ENCODE measurements at places on chromosomes 12 and 14. TPM values are rescaled to one million over a fixed set of nuclear protein-coding genes. Genes with fewer than 3 reads are reported as not detected.

HOXC9 gene
- total RNA-seq, result not detected

UNC119B gene
- 17.0 TPM for total RNA-seq

COPZ1 gene
- total RNA-seq, result 65.7 TPM

CLEC7A gene
- total RNA-seq, result 2.4 TPM

CD163L1 gene
- total RNA-seq, result under 0.01 TPM

IRAK3 gene
- 28.3 TPM for total RNA-seq

GTF2H3 gene
- total RNA-seq, result 21.0 TPM

PCNX4 gene
- total RNA-seq, result 51.4 TPM

KRT73 gene
- total RNA-seq, result 0.27 TPM

SPTLC2 gene
- total RNA-seq, result 66.2 TPM

CDC42BPB gene
- total RNA-seq, result 24.0 TPM

- no peak for DNase-seq
Measured at GRCh38 chr14:58535044-58535443, 102.7 kb upstream of the DACT1 start.

DNA sequence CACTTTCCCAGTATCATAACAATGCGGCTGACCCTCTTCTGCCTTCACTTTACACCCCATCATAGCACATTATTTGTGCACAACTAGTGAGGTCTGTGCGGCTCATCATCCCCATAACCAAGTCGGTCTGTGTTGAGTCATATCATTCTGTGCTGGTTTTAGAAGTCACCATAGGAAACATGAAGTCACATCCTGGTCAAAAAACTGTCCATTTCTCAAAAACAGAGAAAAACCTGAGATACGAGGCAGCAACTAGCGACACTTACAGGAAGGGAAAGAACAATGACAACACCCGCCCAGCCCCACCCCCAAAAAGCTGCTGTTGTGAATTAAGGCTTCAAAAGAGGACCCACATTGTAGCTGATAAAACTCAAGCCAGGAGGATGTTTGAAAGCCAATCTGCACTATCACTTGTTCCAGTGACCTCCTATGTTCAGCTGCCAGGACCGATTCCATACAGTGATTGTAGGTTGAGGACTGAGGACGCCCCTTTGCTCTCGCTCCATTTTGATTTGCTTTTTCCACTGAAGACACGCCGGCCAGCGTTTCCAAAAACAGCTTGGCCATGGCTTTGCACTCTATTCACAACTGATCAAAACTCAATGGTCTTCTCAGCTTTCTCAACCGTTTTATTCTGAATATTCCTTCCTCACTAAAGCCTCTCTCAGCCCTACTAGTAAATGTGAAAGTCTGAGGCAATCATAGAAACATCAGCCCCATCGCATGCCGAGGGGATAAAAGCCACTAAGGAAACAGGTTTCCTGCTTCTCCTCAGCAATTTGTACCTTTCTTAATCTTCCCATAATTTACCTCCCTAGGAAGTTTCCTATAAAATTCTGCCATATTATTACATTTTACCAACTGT lies 87.5 kb downstream of the DUSP16 start:
- DNase-seq, result no peak

DNA sequence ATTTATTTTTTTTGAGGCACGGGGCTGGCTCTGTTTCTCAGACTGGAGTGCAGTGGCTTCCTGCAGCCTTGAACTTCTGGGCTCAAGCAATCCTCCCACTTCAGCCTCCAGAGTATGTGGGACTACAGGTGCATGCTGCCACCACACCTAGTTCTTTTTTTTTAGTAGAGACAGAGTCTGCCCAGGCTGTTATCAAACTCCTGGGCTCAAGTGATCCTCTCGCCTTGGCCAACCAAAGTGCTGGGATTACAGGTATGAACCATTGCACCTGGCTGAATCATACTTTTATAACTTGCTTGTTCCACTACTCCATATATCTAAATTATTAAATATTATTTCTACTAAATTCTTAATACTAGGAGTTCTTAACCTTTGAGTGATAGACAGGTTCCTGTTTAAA lies 111.6 kb downstream of the BTG1 start:
- DNase-seq, result no peak

GRCh38 chr12:49925433-49926204 lies 21.9 kb upstream of the FAIM2 start:
- no peak for DNase-seq

DNA sequence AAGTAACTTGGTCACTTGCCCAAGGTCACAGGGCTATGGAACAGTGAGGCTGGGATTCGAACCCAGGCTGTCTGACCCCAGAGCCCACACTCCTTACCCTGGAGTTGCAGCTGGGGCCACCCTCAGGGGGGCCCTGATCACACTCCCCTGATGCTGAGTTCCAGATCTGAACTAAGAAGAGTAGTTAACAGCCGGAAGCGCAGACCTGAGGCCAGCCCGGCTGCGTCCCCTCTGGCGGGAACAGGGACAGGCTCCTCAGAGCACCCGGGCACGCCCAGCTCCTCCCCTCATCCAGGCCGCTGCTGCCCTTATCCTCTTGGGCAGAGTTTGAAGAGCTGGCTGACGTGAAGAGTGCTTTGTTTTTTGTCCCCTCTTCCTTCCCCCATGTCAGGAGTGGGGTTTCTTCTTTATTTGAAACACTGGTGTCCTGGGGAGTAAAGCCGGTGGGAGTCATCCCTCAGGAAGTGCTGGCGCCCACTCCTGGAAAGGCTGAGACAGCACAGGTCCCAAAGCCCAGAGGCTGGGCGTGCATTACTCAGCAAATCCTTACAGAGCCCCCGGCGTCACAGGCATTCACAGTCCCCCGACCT lies 8.7 kb downstream of the PHB2 start:
- peak; percentile 86 for DNase-seq

DNA sequence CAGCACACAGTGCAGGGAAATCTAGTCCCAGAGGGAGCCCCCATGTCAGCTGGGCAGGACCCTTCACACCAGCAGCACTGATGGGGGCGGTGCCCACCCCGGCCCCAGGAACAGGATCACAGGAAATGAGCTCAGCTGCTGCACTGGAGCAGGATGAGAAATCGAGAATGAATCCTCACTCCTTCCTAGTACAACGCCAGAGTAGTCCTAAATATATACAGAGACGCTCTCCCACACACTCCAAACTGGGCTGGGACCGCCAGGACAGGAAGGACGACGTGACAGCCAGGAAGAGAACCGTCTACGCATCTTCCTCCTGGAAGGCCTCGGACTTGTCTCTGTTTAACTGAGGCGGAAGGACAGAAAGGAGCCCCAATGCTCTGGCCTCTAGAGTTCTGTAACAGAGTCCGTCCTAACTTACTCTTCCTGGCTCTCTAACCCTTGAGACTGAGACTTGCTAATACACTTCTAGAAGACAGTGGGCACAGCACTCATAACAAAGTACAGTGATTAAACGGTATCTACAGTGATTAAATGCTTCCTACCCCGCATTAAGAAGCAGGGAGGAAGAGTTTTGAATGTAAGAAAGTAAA lies 33.4 kb downstream of the CDC42BPB start:
- no peak for DNase-seq

DNA sequence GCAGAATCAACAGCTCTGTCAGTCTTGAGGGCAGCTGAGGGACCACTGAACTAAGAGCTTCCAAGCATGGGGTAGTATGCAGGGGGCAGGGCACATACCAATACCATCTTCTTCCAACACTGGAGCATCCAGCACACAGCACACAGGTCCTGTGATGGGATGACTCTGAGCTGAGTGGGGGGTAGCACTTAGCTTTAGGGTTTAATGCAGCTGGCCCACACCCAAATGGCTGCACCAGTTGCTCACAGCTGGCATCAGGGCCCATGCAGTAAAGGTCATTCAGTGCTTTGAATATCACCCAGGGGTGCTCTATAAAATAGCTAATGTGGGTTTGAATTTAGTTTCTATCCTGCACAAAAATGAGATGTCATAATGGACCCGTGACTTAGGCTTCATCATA lies 1.7 kb downstream of the FAM186B start:
- DNase-seq, result no peak

DNA sequence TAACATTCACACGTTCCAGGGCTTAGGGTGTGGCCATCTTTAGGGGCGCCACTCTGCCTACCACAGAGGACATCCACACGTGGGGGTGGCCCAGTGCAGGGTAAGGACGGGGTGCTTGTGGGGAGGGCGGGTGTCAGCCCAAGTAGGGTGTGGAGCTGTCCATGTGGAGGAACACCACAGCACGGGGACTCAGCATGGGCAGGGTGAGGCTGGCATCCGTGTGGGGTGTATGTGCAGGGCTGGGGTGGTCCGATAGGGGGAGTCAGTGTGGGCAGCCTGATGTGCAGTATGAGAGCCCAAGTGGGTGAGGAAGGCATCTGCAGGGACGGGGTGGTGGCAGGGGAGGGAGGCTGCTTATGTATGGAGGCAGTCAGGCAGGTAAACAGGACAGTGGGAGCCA lies 17.7 kb downstream of the PSMC1 start:
- DNase-seq, result no peak

- peak; percentile 51 for DNase-seq
Measured at GRCh38 chr14:75069121-75069810, at the start of gene ZC2HC1C. Gene ZC2HC1C (plus strand): TSS chr14:75069641. CDS start chr14:75070574, 933 bp downstream.

DNA sequence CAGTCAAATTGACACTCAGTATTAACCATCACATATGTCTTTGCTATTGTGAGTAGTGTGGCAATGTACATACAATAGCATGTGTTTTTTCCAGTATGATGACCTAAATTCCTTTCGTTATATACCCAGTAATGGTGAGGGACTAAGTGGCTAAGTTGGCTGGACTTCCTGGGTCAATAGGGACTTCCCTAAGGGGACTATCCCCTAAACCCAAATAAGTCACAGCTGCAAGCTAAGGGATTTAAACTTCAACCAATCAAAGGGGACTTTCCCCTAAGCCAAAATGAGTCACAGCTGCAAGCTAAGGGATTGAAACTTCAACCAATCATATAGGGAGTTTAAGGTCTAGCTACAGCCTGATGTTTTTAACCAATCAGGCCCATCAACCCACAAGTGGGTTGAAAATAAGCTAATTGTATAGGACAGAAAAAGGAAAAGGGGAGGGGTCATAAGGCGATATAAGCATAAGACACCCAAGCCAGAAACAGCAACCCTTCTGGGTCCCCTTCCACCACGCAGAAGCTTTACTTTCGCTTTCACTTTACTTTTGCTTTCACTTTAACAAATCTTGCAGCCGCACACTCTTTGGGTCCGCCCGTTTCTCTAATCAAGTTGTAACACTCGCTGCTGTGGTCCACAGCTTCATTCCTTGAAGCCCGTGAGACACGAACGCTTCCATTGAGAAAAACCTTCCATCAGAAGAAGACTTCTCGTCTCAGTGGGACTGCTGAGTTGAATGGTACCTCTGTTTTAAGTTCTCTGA lies 404.4 kb downstream of the FLRT2 start:
- peak; percentile 46 for DNase-seq

DNA sequence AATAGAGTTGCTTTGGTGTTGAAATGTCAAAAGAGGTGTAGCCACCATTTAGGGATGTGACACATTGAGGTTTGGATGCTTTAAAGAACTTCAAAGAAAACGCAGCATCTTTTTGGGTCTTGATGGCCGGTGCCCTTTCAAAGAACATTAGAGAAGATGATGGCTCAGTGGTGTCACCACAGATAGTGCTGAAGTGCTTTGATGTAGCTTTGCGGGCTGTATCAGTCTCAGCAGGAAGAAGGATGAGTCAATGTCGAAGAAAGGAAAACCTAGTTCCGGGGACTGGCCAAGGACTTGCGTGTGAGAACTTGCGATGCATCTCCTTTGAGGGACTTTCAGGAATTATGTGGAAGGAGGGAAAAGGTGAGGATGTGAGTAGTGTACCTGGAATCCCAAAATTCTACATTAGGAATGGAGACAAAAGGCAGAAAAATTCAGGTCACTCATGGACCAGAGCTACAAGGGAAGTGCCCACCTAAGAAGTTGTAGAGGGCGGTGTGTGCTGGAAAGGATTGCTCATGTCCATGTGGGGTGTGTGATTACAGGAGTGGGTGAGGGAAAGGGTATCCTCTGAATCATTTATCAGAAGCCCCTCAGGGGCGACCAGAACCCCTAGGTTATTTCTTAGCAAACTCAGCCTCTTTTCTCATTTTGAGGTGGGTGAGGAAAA lies 39.7 kb upstream of the GZMB start:
- DNase-seq, result no peak

- peak; percentile 81 for DNase-seq
Measured at GRCh38 chr12:59839514-59839913, 243.7 kb downstream of the SLC16A7 start.

GRCh38 chr12:93091886-93092648 lies 163.0 kb upstream of the EEA1 start:
- no peak for DNase-seq

GRCh38 chr12:64998371-64999147 lies 122.5 kb downstream of the WIF1 start:
- DNase-seq, result no peak

DNA sequence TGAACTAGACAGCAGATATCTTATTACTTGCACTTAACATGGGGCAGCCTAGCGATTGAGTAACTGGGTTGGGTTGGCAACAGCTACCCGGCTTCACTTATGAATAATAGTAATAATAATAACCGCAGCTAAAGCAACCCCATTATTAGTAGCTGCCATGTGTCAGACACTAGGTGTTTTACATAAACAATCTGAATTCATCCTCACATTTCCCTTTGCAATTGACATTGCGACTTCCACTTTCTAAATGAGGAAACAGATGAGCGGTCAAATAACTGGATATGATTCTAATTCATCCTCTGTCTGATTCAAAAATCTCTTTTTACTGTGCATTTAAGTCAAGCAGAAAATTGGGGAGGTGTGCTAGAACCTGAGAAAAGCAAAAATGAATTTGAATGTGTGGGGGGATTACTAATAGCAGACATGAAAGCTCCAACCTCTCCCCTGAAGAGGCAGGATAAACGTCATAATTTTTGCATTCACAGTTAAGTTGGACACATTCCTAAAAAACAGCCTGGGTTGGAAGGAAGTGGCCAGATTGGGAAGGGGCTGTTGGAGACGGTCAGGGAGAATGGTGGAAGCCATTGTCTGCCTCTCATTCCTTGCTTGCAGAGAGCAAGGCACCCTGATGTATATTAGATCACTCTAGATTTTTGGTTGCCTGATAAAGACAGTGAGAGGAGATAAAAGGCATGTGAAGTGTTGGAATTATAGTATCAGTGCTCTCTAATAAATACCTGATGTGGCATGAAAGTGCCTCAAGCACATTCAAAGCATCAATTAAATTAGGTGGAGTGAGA lies 13.1 kb downstream of the EMP1 start:
- DNase-seq, result no peak

DNA sequence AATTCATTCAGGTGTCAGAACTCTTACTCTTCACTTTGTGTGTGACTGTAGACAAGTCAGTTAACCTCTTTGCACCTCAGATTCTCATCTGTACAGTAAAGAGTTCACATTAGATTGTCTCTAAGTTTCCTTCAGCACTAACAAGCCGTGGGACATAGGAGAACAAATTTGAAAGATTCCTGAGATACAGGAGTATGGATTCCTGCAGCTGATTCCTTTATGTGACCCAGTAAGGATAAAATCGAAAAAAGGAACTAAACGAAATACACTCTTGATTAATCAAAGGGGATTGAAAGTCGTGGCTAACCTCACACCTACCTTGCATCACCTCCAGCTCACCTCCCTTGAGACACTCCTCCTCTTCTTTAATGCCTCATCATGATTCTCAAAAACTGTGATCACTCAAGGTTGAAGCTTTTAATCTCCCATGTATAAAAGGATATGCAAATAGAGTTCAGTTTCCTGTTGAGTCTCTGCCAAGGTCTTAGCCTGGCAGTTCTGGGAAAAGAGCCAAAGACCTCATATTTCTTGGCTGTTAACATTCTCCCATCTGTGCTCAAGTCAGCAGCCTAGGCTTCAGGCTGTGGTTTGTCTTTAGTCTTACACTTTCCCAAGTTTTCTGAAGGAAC lies 156.6 kb downstream of the DAD1 start:
- peak; percentile 83 for DNase-seq

Measured in hematopoietic multipotent progenitor cell (in vitro differentiated cells).